ENCODE measurements at places on chromosomes 2 and 18. TPM values are rescaled to one million over a fixed set of nuclear protein-coding genes. Genes with fewer than 3 reads are reported as not detected.

ARHGEF33 gene
- total RNA-seq: 1.4 TPM

NAT8 gene
- not detected for total RNA-seq

CDH19 gene
- total RNA-seq: not detected

APCDD1 gene
- total RNA-seq: not detected

NOSTRIN gene
- total RNA-seq: 0.68 TPM

ABCA12 gene
- total RNA-seq: 1.8 TPM

TTN gene
- not detected for total RNA-seq

IL36G gene
- not detected for total RNA-seq

NUP35 gene
- total RNA-seq: 27.0 TPM

TFCP2L1 gene
- total RNA-seq: 4.6 TPM

SERTAD2 gene
- total RNA-seq: 27.3 TPM

CFC1 gene
- total RNA-seq: not detected

WNT6 gene
- total RNA-seq: 0.33 TPM

Measured in PC-9 (cell line).